Activated naive CD8-positive, alpha-beta T cell treated with anti-CD3 and anti-CD28 coated beads, Interleukin-2, amount 10 ng/mL, durations not matched to agents 7 days and 5 days (primary cell): ENCODE measurements at places on chromosomes 11 and 22. TPM values are rescaled to one million over a fixed set of nuclear protein-coding genes. Genes with fewer than 3 reads are reported as not detected.

- H3K27ac ChIP-seq: no peak overlapping the region
- peaks cover 44% of the 10 kb centered on the region for H3K27me3 ChIP-seq
- H3K36me3 ChIP-seq: no peaks in the 10 kb centered on the region
Measured at GRCh38 chr22:49312601-49313000, 515.1 kb downstream of the BRD1 start.

DNA sequence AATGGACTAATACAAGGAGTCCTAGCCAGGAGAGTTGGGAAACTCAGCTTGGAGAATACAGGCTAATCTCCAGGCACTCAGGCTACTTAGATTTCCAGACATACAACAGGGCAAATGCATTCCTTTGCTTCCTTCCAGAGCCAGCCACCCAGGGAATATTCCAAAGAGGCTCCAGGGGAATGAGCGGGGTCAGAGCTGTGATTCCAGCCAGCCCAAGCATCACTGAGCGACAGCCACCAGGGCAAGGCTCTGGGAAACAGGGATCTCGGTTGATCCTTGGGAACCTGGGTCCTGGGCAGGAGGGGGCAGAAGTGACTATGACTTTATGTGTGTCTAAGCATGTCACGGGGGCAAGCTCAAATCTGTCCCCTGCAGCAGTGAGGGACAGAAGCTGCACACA lies 112.3 kb upstream of the LMO1 start:
- H3K4me1 ChIP-seq: no peaks in the 10 kb centered on the region
- no peak overlapping the region for H3K4me3 ChIP-seq
- no peaks in the 10 kb centered on the region for H3K36me3 ChIP-seq
- peaks cover 5% of the 10 kb centered on the region for H3K27me3 ChIP-seq
- H3K27ac ChIP-seq: no peak overlapping the region

DNA sequence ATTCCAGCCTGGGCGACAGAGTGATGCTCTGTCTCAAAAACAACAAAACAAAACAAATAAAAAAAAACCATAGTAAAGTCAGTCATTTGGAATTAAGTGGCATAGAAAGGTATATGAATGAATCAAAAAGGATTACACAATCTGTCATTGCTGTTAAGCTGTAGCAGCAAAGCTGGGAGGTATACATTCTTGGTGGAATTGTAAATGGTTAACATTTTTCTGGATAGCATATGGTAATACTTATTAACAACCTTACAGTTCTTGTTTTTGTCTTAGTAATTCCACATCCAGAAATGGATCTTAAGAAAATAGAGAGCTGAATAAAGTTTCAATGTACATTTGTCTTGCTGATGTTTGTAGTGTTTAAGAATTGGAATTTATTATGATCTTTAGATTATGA lies 30.0 kb downstream of the DDX10 start:
- no peak overlapping the region for H3K4me3 ChIP-seq
- no peaks in the 10 kb centered on the region for H3K27me3 ChIP-seq
- H3K4me1 ChIP-seq: no peaks in the 10 kb centered on the region
- H3K36me3 ChIP-seq: peaks cover 5% of the 10 kb centered on the region
- H3K27ac ChIP-seq: no peak overlapping the region
- no peak for DNase-seq

DNA sequence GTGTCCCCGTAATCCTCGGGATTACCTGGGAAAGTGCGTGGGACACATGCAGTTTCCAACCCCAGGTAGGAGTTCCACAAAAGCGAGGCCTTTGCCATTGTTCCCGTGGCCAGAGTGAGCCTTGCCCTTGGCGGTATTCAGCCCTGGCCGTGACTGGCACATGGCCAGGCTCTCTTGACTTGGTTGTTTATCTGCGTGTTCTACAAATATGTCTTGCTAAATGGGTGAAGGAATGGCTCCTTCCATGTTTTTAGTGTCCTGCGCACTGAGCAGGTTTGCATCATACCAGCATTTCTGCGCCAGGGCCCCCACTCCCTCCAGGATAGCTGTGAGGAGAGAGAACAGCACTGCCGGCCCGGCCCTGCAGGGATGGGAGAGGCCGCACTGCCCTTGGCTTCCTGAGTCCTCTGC lies 20.0 kb downstream of the POLR3H start:
- DNase-seq: no peak
- peak overlapping the region; percentile 82 for H3K27ac ChIP-seq
- peaks cover 12% of the 10 kb centered on the region for H3K4me1 ChIP-seq

- no peak overlapping the region for H3K27ac ChIP-seq
- H3K4me3 ChIP-seq: no peak overlapping the region
- no peaks in the 10 kb centered on the region for H3K36me3 ChIP-seq
- peaks cover 6% of the 10 kb centered on the region for H3K27me3 ChIP-seq
- no peak for DNase-seq
Measured at GRCh38 chr11:112744041-112744440, 217.2 kb upstream of the NCAM1 start.

DNA sequence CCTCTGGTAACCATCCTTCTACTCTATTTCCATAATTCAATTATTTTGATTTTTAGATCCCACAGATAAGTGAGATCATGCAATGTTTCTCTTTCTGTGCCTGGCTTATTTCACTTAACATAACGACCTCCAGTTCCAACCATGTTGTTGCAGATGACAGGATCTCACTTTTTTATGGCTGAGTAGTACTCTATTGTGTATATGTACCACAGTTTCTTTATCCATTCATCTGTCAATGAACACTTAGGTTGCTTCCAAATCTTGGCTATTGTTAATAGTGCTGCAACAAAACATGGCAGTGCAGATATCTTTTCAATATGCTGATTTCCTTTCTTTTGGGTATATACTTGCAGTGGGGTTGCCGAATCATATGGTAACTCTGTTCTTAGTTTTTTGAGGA lies 286.4 kb upstream of the C11orf87 start:
- no peaks in the 10 kb centered on the region for H3K27me3 ChIP-seq
- DNase-seq: no peak
- no peaks in the 10 kb centered on the region for H3K4me1 ChIP-seq
- no peaks in the 10 kb centered on the region for H3K36me3 ChIP-seq

GRCh38 chr11:130070109-130070845 lies 583 bp downstream of the APLP2 start:
- H3K4me3 ChIP-seq: peak overlapping the region; percentile 93
- no peak overlapping the region for H3K27ac ChIP-seq

GRCh38 chr11:75896843-75897419 lies 81.9 kb downstream of the UVRAG start:
- no peak for DNase-seq
- peaks cover 3% of the 10 kb centered on the region for H3K36me3 ChIP-seq
- H3K4me1 ChIP-seq: peaks cover 3% of the 10 kb centered on the region
- H3K4me3 ChIP-seq: no peak overlapping the region
- no peak overlapping the region for H3K27ac ChIP-seq

DNA sequence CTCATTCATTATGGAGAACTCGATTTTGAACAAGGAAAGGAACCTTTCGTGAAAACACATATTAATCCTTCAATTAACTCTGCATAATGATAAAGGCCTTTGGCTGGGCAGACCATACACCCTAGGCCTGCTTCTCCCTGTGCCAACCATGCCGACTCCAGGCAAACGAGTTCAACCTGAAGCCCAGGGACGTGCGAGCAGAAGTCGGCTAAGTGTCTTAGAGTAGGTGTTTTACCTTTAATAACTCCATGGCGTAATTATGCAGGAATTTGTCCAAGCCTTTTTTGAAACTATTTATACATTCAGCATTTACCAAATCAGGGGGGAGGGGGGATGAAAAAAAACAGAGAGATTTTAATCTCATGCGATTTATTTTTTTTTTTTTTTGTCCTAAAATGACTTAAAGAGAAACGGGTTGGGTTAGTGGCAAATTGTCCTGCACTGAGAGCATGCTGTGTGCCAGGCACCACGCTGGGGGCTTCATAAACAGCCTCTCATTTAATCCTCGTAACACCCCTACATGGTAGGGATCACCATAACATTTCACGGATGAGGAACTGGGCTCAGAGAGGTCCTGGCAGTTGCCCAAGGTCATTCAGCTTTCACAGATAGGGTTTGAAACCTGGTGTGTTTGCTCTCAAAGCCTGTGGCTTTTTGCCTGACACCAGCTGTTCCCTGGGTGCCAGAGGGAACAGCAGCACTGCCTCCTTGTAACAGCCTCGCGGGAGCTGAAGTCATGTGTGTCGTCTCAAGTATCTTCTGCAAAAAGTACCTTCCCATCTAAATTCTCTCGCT lies 423.9 kb downstream of the MN1 start:
- no peak overlapping the region for H3K4me3 ChIP-seq
- no peak overlapping the region for H3K27ac ChIP-seq
- H3K27me3 ChIP-seq: peaks cover 2% of the 10 kb centered on the region
- no peaks in the 10 kb centered on the region for H3K36me3 ChIP-seq
- DNase-seq: no peak
- no peaks in the 10 kb centered on the region for H3K4me1 ChIP-seq

- no peaks in the 10 kb centered on the region for H3K36me3 ChIP-seq
- H3K4me1 ChIP-seq: no peaks in the 10 kb centered on the region
- no peak overlapping the region for H3K4me3 ChIP-seq
- no peak overlapping the region for H3K27ac ChIP-seq
- peaks cover 2% of the 10 kb centered on the region for H3K27me3 ChIP-seq
Measured at GRCh38 chr22:29457730-29458129, 19.3 kb downstream of the RFPL1 start.

DNA sequence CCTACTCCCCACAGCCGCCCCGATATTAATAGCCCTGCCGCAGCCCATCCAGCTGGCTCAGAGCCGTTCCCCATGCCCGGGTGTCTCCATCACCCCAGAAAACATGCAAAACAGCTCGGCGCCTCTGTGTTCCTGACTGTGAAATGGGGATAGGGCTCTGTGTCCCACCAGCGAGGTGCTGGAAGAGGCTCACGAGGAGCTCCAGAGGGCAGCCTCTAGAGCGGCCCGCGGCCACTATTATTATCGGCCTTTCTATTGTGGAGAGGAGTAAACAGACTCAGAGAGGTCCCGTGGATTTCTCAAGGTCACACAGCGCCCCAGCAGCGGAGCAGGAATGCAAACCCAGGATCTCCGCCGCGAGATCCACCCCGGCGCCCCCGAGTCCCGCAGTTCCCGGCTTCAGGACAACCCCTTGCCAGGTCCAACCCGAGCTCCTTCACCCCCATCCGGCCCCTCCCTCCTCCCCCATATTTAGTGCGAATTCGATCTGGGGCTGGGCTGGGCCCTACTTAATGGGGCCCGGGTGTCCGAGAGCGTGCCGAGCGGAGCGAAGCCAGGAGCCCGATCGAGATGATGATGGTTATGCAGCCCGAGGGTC lies at the start of gene ACTN3:
Gene ACTN3, plus strand, starts transcription at position 536 of the 598 bp plus-strand sequence. Its CDS starts 35 bp downstream, at position 571.
- peak within 1 kb of the TSS; percentile 62 for H3K27ac ChIP-seq
- DNase-seq: no peak
- H3K4me3 ChIP-seq: peak within 1 kb of the TSS; percentile 83
- H3K27me3 ChIP-seq: peaks cover 7% of the 10 kb centered on the region

GRCh38 chr22:28282405-28283067 lies 363.5 kb upstream of the PITPNB start:
- peaks cover 5% of the 10 kb centered on the region for H3K4me1 ChIP-seq
- H3K4me3 ChIP-seq: no peak overlapping the region
- peaks cover 3% of the 10 kb centered on the region for H3K27me3 ChIP-seq
- H3K36me3 ChIP-seq: no peaks in the 10 kb centered on the region

DNA sequence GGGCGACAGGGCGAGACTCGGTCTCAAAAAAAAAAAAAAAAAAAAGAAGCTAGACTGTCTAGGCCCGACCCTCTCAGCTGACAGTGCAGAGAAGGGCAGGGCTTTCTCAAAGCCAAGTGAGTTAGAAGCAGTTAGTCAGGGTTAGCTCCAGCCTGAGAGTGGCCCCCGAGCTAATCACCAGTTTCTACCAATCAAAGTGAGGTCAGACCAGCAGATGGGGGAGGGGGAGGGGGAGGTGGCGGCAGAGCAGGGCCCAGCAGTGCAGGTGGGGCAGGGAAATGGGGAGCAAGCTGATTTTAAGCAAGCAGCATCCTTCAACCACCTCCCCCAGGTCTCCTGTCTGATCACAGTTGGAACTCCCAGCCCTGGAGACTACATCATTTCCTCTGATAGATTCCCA lies 55.3 kb upstream of the PRR5 start:
- H3K27me3 ChIP-seq: peaks cover 2% of the 10 kb centered on the region
- no peak overlapping the region for H3K27ac ChIP-seq
- no peak overlapping the region for H3K4me3 ChIP-seq

- no peak within 1 kb of the TSS for H3K27ac ChIP-seq
- no peak for DNase-seq
- H3K4me1 ChIP-seq: peaks cover 6% of the 10 kb centered on the region
- H3K4me3 ChIP-seq: no peak within 1 kb of the TSS
- no peaks in the 10 kb centered on the region for H3K36me3 ChIP-seq
- H3K27me3 ChIP-seq: peaks cover 14% of the 10 kb centered on the region
Measured at GRCh38 chr11:63243533-63243932, at the start of gene SLC22A25. SLC22A25 (minus strand) TSS chr11:63243599; CDS start chr11:63229652, 13,947 bp downstream.

GRCh38 chr22:49449811-49450446 lies 377.7 kb downstream of the BRD1 start:
- H3K27me3 ChIP-seq: peaks cover 19% of the 10 kb centered on the region
- no peak overlapping the region for H3K4me3 ChIP-seq
- no peak for DNase-seq
- H3K27ac ChIP-seq: no peak overlapping the region
- H3K4me1 ChIP-seq: no peaks in the 10 kb centered on the region
- H3K36me3 ChIP-seq: no peaks in the 10 kb centered on the region

GRCh38 chr22:46128606-46129005 lies 21.7 kb upstream of the PPARA start:
- H3K4me3 ChIP-seq: no peak overlapping the region
- no peaks in the 10 kb centered on the region for H3K4me1 ChIP-seq
- H3K36me3 ChIP-seq: no peaks in the 10 kb centered on the region

DNA sequence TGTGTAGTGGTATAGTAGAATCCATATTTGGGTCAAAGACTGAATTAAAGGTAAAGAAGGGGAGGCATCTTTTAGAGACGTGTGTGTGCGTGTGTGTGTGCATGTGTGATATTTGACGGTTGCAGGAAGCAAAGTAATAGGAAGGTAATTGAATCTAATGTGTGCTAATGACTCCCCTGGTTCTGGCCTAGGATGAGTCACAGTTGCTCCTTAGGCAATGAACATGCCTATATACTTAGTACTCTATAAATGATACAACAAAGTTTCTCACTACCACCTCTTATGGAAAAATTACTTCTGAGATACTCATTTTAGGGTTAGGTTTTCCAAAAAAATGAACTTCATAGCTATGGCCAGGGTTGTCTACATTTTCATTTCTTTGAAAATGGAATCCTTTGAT lies 409.6 kb downstream of the GUCY1A2 start:
- no peak for DNase-seq
- H3K36me3 ChIP-seq: no peaks in the 10 kb centered on the region
- H3K4me3 ChIP-seq: no peak overlapping the region
- H3K27ac ChIP-seq: no peak overlapping the region

DNA sequence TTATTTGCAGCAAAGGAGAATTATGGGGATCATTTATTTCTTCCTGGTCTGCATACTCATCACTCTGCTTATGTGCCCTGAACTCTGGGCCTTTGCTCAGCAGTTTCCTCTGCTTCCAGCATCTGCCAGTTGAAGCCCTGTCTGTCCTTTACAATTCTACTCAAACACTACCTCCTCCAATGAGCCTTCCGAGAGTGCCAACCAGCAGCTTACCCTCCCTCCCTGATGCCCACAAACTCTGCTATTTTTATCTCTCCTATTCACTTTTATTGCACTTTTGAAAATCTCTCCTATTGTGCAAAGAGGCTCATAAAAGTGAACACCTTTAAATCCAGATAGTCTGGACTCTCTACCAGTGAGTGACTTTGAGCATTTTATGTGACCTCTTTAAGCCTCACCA lies 3.6 kb upstream of the ME3 start:
- H3K27ac ChIP-seq: no peak overlapping the region
- no peak overlapping the region for H3K4me3 ChIP-seq
- DNase-seq: no peak

USP2 gene
- 0.83 TPM for total RNA-seq

CARD18 gene
- total RNA-seq: not detected

APOBEC3A gene
- total RNA-seq: not detected

OR51L1 gene
- not detected for total RNA-seq

NCR3LG1 gene
- total RNA-seq: 2.7 TPM

CRYAB gene
- total RNA-seq: not detected

CST6 gene
- total RNA-seq: not detected

GNAZ gene
- 0.22 TPM for total RNA-seq

SCGB1C1 gene
- not detected for total RNA-seq
